ENCODE measurements at places on chromosomes 1 and 21.

DNA sequence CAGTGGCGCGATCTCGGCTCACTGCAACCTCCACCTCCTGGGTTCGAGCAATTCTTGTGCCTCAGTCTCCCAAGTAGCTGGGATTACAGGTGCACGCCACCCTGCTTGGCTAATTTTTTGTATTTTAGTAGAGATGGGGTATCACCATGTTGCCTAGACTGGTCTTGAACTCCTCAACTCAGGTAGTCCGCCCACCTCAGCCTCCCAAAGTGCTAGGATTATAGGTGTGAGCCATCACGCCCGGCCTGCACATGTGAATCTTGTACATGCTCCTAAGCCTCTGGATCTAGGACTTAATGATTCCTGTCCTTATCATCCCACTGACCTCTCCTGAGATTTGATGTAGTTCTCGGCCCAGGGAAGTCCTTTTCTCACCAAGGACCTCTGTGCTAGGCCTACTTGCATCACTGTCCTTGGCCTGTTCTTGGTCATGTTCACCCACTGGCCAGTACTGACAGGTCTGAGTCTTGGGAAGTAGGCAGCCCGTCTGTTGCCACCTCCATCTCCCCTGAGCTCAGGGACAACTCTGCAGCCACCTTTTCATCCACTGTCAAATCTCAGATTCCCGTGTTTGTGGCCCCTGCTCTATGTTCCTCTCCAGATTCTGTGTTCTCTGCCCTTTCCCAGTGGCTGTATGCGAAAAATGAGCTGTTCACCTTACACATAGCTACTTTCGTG is 9.4 kb downstream of the HYI start:
- no peak for DNase-seq

DNA sequence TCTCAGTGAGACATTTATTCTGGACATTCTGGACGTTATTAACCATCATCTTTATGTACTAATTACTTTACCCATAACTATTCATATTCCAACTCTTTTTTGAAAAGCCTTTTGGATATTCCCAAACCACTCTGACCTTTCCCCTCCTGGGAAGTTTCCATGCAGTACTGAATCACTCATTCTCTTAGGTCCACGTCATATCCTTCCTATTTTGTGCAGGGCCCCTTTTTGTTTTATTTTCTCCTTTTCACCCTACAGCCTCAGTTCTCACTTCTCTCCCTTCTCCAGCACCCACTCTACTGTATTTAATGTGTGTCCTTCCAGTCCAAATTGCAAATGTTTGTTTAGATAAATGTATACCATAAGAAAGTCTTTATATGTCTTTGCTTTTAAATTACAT is 16.4 kb upstream of the ATP1A1 start:
- DNase-seq, result no peak

GRCh38 chr21:42646836-42647235 is 6.6 kb upstream of the PDE9A start:
- no peak for DNase-seq

DNA sequence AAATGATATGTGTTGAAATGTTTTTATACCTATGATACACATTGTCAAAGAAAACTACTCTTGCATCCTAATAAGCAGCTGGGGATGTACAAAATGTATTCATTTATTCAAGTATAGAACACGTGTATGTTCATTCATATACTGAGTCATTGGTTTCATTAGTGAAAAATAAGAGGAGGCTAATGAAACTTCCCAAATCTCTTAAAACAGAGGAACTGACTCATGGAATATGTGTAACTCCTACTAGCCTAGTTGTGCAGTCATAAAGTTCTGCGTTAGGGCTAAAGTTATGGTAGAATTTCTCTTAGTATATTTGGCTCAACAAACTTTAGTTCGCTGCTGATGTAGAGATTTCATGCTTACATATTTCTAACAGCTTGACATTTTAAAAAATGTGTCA is 441.6 kb downstream of the NCAM2 start:
- no peak for DNase-seq

DNA sequence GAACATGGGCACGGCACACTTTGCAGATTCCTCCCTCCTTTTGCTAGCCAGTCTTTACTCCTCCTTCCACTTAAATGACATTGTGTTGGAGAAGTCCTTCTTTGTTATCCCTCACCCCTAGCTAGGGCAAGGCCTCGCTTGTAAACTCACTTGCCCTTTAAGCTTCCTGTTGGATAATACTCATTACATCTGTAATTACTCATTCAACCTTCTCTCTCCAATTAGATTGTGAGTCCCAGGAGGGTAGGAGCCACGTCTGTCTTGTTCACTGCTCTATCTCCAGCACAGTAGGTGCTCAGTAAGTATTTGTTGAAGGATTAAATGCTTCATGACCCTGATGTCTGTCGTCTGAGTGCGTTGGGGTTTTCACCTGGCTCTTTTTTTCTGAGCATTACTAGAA is 98.7 kb upstream of the USP24 start:
- DNase-seq, result no peak

- peak; percentile 6 for DNase-seq
Observed at GRCh38 chr1:112337028-112337531, 58.9 kb upstream of the CTTNBP2NL start.

DNA sequence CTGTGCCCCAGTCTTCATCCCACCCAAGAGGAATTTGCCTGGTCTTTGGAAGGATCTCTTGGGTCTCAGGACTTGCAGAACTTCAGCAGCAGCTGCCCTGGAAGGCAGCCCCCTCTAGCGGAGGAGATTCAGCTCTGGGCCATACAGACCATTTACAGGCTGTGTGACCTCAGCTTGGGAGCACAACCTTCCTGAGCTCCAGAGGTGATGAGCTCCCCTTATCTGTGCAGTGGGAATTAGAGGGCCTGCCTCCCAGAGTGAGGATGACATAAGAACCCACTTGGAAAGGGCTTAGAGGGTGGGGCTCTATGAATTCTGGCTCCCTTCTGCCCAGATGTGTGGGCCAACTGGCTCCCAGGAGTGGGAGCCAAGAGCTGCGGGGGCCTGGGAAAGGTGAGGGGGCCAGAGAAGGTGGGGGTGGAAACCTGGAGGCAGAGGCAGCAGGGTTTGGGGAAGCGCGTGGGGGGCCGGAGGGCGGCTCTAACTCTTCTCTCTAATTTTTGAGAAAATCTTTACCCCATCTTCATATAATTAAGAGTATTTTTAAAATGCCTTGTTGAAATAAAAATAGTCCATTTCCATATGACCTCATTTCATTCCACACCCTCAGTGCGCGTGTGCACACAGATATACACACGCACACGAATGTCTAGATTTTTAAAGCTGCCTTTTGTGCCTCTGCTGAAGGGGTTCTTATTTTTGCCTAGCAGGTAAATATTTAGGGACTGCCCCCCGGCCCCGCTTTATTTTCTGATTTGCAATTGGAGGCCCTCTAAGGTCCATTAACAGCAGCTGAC is 21.5 kb downstream of the EPHB2 start:
- no peak for DNase-seq

- no peak for DNase-seq
Observed at GRCh38 chr1:118914379-118915161, 73.6 kb downstream of the TBX15 start.

GRCh38 chr1:62998845-62999649 is 215.1 kb downstream of the ATG4C start:
- peak; percentile 27 for DNase-seq

DNA sequence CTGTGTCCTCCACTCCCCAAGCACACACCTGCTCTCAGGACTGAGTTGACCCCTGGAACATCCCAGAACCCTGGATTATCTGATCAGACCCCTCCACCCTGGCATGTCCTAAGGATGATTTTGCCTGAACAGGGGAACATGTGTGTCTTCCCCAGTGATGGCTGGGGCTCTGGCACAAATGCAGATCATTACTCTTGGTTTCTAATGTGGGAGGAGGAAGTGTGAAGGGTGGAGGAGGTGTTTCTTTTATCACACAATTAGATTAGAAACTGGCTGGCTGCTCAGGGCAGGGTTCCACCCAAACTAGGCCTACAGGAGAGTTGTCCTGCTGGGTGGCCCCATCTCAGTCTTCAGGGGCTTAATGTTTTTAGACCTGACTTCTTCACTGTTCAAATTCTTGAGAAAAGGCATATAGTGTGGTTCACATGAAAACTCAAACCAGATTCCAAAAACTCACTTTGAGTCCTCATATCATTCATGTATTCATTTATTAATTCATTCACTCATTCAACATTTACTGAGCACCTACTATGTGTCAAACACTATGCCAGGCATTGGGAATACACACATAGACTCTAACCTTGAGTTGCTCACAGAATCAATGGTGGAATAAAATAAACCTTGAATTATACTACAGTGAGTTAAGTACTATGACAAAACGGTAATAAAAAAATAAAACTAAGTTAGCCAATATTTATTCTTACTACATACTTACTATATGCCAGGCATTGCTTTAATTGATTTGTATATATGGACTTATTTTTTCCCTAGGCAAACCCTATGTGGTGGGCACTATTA is 221.8 kb upstream of the JUN start:
- no peak for DNase-seq

GRCh38 chr1:162732566-162733335 is 57.8 kb upstream of the HSD17B7 start:
- DNase-seq, result no peak

GRCh38 chr1:150564051-150564991 is 15.1 kb downstream of the MCL1 start:
- no peak for DNase-seq

GRCh38 chr21:39105341-39105765 is 77.9 kb downstream of the PSMG1 start:
- DNase-seq, result no peak

DNA sequence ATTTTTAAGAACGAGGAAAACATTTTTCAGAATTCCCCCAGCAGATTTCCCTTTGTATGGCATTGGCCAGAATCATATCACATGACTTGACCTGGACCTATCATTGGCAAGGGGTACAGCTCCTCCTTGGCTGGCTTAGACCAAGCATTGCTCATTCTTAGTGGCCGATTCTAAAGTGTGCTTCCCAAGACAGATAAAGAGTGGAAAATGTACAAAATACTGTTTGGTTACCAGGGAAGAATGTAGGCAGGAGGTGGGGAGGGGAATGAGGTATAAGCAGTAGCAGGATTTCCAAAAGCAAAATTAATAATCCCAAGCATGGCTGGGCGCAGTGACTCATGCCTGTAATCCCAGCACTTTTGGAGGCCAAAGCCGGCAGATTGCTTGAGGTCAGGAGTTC is 75.6 kb upstream of the KRTAP11-1 start:
- DNase-seq, result no peak

- DNase-seq, result peak; percentile 31
Observed at GRCh38 chr1:37634244-37634991, at the start of gene RSPO1. Gene RSPO1 (minus strand): TSS chr1:37634892. CDS start chr1:37629661, 5,231 bp downstream.

DNA sequence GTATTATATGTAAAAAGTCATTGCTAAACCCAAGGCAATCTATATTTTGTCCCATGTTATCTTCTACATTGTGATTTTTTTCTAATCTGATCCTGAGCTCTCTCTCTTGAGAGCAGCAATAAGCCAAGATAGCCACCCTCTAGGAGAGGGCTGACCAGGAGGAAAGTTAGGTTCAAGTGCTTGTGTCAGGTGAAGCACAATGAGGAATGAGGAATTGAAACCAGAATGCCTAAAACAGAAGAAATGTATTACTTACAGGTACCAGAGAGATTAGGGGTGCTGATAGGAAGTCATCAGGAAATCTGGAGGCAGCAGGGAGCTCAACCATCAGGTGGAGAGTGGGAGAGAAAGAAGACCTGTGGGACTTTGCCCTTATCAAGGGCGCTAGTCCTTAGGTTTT is 85.5 kb upstream of the BARHL2 start:
- DNase-seq, result no peak

- no peak for DNase-seq
Observed at GRCh38 chr1:64936956-64937355, 29.4 kb downstream of the JAK1 start.

DNA sequence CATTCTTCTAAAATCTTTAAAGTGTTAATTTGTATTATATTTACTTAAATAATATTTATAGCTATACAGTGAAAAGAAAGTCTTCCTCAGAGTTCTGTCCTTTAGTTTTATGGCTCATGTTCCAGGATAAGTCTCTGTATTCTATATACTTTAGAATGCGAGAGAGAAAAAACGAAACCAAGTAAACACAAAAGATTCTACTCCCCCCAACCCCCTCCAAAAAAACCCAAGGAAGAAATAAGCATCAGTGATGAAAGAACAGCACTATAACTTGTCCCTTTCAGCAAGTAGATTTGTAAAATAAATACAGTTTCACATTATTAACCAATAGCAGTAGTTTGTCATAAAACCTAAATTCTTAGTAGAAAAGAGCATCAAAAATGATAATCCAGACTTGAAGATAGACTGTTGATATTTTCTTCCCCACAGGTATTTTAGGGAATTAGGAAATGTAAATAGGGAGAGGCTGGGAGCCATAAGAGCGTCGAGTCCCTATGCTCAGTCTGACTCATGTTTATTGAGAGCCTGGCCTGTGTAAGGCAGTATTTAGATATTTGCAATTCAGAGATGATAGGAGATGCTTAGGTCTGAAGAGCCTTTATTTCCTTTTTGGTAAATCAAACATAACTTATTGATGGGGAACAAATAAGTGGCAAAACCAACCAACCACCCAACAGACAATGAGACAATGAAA is 35.5 kb downstream of the CDC14A start:
- no peak for DNase-seq

DNA sequence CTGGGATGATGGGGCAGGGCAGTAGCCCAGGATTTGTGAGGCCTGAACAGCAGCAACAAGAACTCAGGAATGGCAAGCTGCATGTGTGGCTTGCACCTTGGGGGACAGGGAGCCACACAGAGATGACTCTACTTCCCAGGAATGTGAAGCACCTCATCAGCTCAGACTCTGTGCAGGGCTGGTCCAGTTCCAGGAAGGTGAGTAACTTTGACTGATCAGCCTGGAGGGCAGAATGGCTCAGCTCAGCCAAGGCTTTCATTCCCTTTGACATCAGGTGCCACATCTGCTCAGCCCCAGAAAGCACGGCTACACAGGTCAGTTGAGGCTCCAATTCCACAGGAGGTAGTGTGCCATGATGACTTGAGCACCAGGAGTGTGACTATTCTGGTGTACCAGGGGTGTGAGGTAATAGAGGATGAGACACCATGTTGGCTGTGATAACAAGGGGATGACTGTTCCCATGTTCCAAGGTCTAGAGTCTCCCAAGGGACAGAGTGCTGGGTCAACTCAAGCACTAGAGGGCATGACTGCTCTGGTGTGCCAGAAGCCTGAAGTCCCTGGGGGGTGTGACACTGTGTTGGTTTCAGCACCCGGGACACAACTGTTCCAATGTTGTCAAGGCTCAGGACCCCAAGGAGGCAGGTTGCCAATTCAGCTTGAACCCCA is 625.8 kb upstream of the ADGRL2 start:
- no peak for DNase-seq

GRCh38 chr1:198143797-198144196 is 13.0 kb upstream of the NEK7 start:
- DNase-seq, result no peak

DNA sequence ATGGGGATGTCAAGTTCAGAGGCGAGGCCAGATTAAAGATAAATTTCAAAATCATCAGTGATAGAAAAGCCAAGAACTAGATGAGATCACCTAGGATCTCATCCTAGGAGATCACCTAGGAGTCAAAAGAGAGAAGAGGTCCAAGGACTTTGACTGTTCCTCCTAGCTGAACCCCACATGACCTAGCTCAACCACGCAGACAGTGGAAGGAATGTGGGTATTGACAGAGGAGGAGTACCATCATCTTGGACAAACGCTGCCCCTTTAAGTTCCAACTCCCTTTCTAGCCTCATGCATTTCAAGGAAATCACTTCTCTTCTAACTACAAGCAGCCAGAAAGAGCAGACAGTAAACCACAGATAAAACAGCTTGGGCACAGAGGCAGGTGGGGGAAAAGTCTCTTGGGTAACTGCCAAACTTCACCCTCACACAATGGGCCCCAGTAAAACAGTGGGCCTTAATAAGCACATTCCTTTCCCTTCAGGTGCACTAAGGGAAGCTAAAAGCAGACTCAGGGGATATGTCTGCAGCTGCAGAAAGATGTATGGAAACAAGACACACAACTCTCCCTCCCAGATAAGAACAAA is 12.5 kb upstream of the FAM76A start:
- DNase-seq, result peak; percentile 64
